EL (cell line): ENCODE measurements at places on chromosomes 16 and 17.

- DNase-seq, result peak; percentile 5
Observed at GRCh38 chr17:48375356-48375755, 54.7 kb downstream of the SKAP1 start.

DNA sequence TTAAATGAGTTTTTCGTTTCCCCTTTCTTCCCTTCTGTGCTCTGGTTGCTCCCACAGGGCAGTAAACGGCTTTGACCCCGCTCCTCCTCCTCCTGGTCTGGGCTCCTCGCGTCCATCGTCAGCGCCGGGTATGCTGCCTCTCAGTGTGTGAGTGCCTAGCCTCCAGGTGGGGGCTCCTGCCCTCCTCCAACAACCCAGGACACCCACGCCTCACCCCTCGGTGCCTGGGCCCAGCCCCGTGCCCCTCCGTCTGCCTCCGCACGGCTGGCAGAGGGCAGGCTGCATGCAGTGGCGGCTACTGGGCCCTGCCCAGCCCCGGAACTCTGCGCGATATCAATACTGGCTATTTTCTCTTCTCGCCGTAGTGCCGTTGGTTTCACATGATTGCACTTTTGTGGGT is 31.2 kb downstream of the NDEL1 start:
- no peak for DNase-seq

DNA sequence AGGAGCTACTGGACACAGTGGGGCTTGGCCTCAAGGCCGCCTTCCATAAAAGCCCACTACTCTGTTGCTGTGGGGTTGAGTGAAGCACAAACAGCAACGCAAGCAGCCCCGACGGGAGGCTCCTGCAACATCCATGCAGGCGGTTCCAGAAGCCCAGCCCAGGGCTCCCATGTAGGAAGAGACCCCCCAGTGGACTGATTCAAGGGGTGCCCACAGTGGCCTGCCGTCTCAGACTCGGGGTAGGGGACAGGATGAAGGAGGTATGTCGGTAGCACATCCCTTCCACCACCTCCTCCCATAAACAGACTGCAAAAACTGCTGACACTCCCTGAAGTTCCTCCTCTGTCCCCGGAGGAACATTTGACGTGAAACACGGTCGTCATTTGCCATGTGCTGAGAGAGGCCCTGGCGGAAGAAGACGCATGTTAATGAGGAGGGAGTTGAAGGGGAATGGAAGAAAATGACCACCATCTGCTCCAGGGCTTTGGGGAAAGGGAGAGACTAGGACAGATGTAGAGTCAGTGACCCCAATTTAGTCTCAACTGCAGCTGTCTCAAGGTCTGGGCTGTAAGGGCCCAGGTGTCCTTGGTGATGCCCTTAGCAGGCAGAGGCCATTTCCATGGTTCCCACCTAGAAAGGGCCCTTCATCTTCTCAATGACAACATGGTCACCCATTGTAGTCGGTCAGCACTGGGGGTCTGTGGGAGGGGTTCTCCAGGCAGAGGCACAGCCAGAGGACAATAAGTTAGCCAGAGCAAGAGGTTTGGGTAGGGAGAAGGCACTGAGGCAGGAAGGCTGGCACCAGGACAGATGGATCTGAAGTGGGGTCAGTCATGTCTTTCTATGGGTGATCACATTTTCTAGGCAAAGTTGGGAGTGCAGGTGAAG is 200.6 kb downstream of the CPPED1 start:
- no peak for DNase-seq

GRCh38 chr16:66220702-66221101 is 145.8 kb upstream of the CDH5 start:
- DNase-seq, result no peak

- DNase-seq, result peak; percentile 78
Observed at GRCh38 chr17:46940692-46941404, 17.9 kb downstream of the GOSR2 start.

- DNase-seq, result no peak
Observed at GRCh38 chr17:41347869-41348760, 2.5 kb downstream of the KRT33A start.

- DNase-seq, result no peak
Observed at GRCh38 chr17:9330141-9330540, 245.5 kb downstream of the STX8 start.

- DNase-seq, result no peak
Observed at GRCh38 chr17:58583486-58583885, 69.0 kb upstream of the MTMR4 start.

DNA sequence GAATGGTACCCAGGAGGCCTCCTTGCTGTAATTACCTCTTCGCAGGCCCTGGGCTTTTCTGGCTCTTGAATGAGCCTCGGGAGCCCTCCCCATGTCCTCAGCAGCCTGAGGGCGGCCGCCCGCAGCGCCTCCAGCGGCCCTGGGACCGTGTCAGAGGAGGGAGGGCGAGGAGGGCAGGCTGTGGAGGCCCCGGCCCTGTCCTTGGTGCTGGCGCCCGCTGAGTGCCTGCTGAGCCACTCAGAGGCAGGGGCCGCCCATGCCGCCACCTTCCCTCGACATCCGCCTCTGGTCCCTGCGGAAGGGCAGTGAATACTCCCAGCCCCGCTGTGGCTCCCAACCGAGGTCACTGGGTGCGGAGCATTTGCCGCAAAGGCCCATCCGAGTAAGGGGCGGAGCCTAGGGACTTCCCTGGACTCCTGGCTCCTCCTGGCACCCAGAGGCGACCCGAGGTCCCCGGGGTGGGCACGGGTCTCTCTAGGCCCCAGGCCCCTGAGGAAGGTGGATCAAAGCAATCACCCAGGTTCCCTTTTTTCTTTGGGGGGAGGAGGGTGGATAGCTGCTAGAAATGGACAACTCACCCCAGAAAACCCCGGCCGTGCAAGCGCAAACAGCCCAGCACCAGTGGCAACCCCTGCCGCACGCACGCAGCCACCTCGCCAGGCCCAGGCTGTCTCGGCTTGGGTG is 2.8 kb downstream of the RBFOX3 start:
- DNase-seq, result peak; percentile 14

GRCh38 chr17:57677858-57678257 is 67.2 kb downstream of the CCDC182 start:
- no peak for DNase-seq

GRCh38 chr16:55663765-55664677 is 8.2 kb downstream of the SLC6A2 start:
- peak; percentile 81 for DNase-seq
